ENCODE measurements at places on chromosomes 3 and 15.

DNA sequence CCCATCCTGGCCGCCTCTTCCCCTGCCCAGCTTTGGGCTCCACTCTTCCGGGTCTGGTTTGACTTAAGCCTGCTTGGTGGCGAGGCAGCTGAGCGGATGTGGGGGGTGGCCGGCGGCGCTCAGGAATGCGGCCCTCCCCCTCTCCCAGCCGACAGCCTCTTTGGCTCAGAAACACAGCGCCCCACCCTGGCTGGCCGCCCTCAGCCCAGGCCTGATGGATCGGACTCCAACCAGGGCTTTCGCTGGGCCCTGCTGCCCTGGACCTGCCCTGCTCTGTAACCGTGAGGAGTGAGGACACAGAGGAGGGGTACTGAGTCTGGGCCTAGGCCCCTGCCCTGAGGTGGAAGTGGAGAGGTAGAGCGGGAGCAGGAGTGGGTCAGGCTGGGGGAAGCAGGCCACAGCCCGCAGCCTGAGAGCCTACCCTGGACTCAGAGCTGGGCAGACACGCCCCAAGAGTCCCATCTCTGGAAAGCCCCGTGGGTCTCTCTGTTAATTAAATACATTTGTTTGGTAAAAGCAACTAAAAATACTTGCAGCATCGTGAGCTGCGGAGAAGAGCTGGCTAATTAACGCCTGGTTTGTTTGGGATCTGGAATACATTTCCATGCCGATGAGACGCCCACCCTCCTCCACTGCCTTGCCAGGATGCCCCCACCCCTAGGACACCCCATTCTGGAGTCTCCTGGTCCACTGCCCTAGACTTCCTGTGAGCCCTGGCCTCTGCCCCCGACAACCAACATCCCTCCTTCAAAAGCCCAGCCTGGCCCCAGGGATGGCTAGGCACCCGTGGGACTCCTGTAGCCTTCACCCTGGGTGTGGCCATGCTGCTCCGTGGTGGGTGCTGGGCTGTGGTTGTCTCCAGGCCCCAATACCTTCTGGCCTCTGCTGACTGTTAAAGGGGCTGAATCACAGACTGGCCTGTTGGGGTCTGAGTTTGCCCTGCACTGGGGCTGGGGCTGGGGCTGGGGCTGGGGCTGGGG is 19.6 kb downstream of the PLXNA1 start:
- DNase-seq = no peak

- DNase-seq = no peak
Observed at GRCh38 chr3:32106929-32107362, 526 bp downstream of the GPD1L start.

GRCh38 chr3:118636841-118637240 is 397.8 kb downstream of the IGSF11 start:
- no peak for DNase-seq

DNA sequence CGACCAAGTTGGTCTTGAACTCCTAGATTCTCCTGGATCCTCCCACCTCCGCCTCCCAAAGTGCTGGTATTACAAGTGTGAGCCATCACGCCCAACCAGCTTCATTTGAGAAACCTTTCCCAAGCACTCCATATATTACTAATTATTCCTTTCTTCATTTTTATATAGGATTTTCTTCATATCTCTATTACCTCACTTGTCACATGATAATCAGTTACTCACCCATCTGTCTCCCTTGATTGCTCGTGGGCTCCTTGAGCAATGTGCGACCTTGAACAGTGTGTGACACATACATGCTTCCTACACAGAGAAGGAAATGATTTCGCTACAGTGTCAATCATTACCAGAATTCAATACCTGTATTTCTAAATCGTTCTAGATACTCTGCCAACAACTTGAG is 110.7 kb upstream of the C2CD4B start:
- DNase-seq = no peak

DNA sequence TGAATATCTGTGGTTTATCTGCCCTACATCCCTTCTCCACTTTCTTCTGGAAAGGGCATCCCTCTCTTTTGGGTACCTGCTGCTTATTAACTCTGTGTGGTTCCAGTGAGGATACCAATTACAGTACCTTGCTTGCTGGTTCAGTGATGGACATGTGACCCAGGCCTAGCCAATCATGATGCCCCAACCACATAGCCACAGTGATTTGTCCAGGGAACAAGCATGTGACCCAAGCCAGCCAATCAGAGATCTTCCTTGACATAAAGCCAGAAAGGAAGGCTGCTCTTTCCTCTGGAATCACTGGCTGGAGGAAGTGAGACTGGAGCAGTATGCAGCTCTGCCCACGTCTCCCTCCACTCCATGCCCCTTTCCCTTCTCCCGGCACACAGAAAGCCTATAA is 10.9 kb upstream of the TMEM158 start:
- DNase-seq = no peak

GRCh38 chr3:5699811-5700210 is 512.3 kb downstream of the EDEM1 start:
- DNase-seq = no peak

DNA sequence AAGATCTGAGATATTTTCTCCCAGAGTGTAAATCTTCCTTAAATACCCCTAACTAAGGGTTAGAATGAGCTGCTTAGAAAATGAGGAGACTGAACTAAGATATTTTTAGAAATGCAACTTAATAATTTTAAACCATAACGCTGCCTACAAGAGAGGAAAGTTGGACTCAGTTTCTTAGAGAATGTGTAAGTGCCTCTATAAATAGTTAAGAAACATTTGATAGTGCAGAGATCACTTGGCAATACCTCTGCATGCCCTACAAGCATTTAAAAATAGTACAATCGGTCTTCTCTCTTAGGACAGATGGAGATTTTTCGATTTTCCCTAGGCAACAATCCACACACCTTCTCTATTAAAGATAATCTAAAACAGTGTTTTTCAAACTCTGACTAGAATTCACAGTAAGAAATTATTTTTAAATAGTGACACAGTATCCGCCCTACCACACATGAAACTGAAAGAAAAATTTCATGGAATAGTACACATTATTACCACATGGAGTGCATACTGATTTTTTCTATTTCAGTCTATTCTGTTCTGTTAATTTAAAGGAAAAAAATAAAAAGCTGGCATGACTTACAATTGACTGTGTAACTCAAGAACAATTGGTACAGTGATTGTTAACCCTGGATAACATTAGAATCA is 83.2 kb downstream of the GADL1 start:
- DNase-seq = no peak

Measured in stimulated activated CD4-positive, alpha-beta T cell treated with anti-CD3 and anti-CD28 coated beads, Interleukin-1b, Interleukin-23, amount 100 ng/mL, for 48 hours (primary cell).